ENCODE measurements at places on chromosomes 7 and 10.
A peak's percentile ranks its signal among the peaks of the same experiment; 100 is the strongest.

- no peak for DNase-seq
Measured at GRCh38 chr7:155850001-155850436, 37.8 kb upstream of the SHH start.

GRCh38 chr7:16417906-16418305 lies 3.4 kb downstream of the CRPPA start:
- DNase-seq, result no peak

- DNase-seq, result no peak
Measured at GRCh38 chr10:47443145-47443544, 40.8 kb downstream of the ANXA8 start.

GRCh38 chr10:14822879-14823755 lies 14.7 kb downstream of the CDNF start:
- peak; percentile 41 for DNase-seq

DNA sequence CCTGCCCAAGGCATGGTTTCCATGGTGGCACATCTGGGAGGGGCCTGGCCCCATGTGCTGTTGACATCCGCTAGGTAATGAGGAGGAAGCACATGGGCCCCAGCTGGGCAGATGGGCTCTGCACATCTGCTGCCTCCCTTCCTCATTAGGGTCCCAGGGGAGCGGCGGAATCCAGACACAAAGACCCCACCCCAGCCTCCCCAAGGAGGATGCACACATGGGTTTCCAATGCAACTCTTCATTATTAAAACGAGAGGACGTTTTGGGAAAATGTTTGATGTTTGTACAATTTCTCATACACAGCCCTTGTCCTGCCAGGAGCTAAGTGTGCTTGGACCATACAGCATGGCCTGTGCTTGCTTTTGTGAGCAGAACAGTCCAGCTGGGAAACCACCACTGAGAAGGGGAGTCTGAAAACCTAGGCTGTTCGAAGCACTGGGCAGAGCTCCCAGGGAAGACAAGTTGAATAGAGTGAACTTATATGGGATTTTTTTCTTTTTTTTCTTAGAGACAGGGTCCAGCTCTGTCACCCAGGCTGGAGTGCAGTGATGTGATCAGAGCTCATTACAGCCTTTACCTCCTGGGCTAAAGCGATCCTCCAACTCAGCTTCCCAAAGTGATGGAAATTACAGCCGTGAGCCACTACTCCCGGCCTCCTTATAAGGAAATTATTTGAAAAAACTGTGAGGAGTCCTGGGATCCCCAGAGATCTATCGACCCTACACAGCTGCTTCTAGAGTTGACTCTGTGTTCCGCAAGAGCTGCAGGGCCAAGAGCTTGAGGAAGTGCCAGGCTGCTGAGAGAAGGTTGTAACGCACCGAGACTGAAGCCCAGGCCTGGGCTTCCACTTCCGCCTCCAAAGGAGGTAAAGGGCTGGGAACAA lies 23.4 kb downstream of the FAM107B start:
- DNase-seq, result no peak

- no peak for DNase-seq
Measured at GRCh38 chr7:25384788-25385505, 156.7 kb upstream of the NPVF start.

DNA sequence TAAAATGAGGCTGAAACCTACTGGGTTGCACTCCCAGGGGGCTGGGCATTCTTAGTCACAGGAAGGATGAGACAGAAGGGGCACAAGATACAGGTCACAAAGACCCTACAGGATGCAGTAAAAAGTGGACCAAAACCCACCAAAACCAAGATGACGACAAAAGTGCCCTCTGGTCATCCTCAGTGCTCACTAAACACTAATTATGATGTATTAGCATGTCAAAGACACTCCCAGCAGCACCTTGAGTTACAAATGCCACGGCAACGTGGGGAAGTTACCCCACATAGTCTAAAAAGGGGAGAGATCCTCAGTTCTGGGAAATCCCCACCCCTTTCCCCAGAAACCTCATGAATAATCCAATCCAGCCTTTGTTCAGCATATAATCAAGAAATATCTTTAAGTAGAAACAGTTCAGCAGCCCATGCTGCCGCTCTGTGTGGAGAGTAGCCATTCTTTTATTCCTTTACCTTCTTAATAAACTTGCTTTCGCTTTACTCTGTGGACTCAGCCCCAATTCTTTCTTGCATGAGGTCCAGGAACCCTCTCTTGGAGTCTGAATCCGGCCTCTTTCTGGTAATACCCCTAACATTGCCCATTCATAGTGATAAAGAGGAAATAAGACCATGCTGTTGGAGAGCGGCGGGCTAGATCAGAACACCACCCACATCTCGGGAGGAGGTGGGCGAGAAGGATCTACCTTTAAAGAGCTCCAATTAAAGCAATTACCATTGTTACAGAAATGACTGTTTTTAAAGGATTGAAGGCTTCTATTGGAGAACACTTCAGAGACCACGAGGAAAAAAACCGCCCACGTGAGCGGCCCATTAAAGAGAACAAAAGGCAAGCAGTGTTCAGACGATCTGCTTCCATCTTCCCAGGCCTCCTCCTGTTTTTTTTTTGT lies 170.9 kb downstream of the USP6NL start:
- peak; percentile 32 for DNase-seq

DNA sequence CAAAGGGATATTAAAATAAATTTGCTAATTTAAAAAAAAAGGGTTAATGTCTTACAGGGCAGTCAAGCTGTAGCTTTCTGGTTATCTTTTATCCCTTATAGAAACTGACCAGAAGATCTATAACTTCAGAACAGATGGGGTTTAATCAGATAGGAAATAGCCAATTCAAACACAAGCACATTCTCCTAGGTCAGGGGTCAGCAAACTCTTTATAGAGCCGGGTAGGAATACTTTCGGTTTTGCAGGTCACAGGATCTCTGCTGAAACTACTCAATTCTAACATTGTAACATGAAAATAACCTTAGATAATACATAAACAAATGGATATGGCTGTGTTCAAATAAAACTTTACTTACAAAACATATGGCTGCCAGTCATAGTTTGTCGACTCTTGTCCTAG lies 479.8 kb downstream of the ADRA2A start:
- no peak for DNase-seq

GRCh38 chr7:74365322-74366022 lies 76.3 kb downstream of the CLIP2 start:
- no peak for DNase-seq

DNA sequence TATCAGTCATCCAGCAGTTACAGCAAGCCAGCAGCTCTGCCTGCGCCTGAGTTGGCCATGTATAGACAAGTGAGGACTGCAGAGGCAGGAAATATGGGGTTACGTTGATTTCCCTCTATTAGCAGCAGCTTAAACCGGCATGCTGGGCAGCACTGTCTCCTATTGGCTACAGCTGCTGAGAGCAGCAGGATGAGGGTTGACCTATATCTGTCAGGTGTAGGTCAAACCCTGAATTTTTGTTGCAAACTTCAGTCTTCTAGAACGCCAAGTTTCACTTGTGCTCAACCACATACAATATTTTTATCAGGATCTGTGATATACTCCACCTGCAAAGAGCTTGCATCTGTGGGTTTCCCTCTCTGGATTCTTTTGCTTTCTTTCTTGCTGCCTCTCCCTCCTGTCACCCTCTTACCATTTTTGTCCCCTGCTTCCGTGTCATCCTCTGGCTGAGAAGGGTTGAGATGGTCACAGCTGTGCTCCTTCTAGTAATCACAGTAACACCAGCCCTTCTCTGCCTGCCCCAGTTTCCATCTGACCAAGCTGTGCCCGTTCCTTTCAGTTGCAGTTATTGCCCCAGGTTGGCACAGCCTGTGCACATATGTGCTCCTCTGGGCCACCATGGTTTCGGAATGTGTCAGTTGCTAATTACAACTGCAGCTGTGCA lies 23.8 kb upstream of the GLCCI1 start:
- peak; percentile 95 for DNase-seq

DNA sequence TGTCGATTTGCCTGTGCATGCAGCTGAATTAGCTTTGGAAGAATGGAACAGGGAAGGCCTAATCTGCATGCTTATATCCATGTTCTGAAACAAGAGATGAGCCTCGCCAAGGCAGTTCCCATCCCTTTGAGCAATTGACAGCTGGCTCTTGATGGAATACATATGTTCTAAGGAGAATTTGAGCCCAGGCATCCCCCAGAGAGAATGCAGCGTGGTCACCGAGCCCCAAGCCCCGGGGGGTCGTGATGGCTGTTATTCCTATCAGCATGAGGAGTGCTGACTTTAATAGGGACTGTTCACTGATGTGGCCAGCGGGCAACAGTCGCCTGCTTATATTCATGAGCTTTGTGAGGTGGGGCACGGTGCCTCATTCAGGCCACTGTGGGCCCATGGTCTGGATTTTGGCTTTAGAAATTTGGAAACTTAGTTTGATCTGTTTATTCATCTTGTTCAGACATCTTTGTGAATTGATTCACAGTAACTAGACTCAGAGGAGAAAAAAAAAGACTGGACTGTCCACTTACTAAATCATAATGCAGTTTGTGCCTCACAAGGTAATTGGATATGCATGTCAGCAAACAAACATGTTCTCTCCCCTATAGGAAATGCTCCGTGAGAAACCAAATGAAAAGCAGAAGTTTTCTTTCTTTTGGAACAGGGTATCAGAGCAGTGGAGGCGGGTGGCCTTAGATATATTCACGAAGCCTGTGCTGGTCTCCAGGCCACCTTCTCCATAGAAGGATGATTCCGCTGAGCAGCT lies 204.9 kb downstream of the CCDC3 start:
- DNase-seq, result no peak

- DNase-seq, result no peak
Measured at GRCh38 chr10:110392868-110393740, 88.4 kb upstream of the SMNDC1 start.

GRCh38 chr10:112519133-112519761 lies 72.2 kb downstream of the VTI1A start:
- peak; percentile 77 for DNase-seq

GRCh38 chr7:121027761-121028669 lies 39.5 kb downstream of the CPED1 start:
- DNase-seq, result no peak

- DNase-seq, result no peak
Measured at GRCh38 chr10:3699916-3700315, 85.1 kb downstream of the KLF6 start.

DNA sequence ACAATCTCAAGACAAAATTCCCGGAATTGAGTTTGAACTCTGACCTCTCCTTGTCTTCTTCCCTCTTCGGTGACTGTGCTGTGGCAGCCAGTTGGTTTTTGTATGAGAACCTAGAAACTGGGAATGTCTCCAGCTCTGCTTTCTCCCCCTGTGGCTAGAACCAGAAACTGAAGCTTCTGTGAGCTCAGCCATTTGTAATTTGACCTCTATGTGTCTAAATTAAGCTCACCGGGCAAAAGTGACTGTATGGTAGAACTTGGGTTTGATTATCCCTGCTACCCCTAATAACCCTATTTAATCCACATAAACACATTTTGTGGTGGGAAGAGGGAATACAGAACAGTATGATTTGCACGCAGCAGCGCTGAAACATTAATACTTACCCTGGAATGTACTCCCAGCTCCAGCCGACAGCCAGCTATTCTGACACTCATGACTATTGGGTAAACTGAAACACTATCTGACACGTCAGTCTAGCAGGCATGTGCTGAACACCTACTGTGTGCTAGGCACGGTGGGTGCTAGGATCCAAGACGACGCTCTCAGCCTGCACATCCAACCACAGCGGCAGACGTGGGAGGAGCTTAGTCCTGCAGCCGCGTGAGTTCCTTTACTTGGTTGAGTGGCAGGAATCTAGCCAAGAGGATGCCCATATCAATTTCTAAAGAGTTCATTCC lies 324.8 kb downstream of the SFMBT2 start:
- DNase-seq, result no peak

DNA sequence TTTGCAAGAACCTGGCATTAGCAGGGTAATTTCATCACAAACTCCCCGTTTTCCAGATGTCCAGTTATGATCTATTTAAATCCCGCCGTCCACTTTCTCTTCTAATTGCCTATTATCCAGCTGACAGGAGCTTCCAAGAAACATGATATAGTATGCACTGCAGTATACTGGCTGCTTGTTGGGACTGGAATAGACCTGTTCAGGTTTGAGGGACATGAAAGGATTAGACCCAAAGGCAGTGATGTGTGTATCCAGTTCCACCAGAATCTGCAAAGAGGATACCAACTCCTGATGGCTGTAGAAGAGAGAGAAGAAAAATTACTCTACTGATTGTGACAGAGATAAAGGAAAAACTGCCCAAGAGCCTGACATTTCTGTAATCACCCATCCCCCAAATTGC lies 8.9 kb downstream of the MSS51 start:
- no peak for DNase-seq

GRCh38 chr10:58896229-58896628 lies 280.2 kb upstream of the PHYHIPL start:
- no peak for DNase-seq

DNA sequence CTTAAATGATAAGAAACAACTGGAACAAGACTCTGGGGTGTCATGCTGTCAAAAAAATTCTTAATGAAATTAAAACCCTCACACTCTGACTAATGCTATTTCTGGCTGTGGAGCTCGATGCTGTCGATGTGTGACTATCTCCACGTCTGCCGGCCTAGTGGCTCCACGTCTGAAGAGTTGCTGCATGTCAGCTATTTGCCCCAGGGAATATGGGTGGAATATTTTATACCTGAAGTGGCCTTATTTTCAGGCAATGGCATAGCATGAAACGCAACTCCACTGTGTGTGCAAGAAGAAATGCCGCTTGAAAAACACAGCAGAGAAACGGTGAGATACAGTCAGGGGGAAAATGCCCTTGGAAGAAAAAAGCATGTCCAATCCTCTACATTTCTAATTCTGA lies 50.9 kb upstream of the MGMT start:
- no peak for DNase-seq

DNA sequence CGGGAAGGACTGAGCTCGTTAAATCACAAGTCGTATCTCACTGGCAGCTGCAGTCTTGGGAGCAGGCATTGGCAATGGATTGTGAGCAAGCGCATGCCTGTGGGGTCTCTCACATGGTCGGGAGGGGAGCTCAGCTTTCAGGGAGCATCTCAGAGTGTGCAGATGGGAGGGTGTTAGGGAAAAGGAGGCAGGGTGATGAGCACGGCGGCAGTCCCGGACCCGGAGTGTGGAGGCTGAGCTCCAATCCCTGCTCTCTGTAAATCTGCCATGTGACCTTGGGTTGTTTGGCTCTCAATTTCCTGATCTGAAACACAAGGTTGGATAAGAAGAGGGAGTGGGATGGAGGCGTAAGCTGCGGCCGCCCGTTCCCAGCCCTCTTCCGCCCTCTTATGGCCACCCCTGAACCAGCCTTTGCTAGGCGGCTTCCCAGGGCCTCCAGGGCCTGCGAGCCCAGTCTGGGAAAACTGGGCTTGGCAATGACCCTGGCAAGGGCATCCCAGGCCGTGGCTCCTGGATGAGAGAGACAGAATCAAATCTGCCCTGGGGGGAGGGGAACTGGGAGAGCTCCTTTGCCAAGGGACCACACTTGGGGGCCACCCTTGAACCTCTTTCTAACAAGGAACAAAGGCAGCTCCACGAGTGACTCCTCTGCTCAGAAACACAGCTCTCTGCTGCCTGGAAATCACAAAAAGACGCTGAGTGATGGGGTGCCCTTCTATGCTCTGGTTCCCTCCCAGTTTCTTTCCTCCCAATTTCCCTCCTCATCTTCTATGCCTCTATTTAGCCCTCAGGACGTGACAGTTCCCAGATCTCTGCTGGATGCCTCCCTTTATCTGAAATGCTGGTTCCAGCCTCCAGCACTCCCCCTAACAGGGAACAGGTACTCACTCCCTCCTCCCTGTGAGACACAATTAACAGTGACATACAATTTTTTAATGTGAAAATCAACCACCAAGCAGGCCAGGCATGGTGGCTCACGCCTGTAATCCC lies 41.7 kb upstream of the LOXL4 start:
- peak; percentile 4 for DNase-seq
